SHP77 treated with DMSO at 0.1 percent for 48 hours (cell line): ENCODE measurements at places on chromosomes 12 and 14.

GRCh38 chr14:73526036-73526984 lies 10.6 kb upstream of the ACOT1 start:
- DNase-seq = no peak

- DNase-seq = no peak
Measured at GRCh38 chr14:101728367-101728742, 33.2 kb upstream of the PPP2R5C start.

DNA sequence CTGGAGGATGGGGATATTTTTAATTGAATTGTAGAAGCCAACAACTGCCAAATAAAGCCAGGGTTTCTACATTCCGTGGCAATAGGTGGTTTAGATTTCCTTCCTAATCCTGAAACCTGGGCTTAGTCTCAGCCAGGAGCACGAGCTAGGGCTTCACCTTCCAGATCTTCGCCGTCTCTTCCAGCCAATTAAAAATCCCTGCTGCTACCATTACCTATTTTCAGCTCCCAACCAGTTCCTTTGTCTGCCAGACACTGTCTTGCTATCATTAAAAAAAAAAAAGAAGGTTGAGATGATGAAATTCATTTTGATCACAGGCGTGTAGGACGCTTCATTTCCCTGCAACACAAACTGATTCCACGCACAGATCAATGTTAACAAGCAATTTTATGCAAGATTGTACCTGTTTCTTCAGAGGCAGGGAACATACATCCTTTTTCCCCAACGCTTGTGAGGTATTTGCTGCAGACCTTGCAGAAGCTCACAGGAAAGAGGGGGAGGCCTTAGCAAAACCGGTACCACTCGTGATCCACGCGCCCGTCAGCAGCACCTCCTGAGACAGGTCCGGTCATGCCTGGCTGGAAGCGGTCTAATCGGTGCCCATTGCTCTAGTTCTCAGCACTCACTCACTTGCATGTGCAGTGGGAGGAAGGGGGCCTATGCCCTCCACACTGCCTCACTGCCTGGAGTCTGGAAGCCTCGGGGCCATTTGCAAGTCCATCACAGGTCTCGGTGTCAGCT lies 65.1 kb downstream of the SLC6A12 start:
- no peak for DNase-seq

GRCh38 chr14:35247777-35248475 lies 44.3 kb upstream of the PSMA6 start:
- DNase-seq = no peak

DNA sequence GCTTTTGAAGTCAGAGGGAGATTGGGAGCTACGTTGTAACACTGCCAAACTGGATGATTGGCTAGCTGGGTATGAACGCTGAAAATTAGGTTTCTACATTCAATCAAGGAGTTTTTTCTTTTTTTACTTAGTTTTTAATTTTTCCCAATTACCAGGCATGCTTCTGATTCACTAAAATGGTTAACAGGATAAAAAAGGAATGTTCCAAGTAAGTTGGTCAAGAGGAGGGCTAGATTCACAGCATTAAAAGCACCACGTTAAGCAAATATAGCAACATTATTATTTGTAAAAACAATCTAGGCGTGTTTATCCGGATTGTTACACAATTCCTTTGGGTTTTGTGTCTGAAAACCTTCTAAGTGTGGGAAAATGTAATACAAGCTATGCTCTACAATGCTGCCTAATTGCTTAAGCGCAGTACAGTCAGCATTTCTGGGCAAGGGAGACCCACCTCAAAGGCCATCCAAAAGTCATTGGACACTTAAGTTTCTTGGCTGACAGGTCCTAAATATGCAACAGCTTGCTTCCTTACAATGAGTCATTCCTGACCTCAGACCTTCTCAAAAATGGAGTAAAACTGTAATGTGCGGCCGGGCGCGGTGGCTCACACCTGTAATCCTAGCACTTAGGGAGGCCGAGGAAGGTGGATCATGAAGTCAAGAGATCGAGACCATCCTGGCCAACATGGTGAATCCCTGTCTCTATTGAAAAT lies 1.2 kb downstream of the RPLP0 start:
- no peak for DNase-seq

- DNase-seq = peak; percentile 34
Measured at GRCh38 chr12:76455582-76456345, 103.8 kb downstream of the OSBPL8 start.

DNA sequence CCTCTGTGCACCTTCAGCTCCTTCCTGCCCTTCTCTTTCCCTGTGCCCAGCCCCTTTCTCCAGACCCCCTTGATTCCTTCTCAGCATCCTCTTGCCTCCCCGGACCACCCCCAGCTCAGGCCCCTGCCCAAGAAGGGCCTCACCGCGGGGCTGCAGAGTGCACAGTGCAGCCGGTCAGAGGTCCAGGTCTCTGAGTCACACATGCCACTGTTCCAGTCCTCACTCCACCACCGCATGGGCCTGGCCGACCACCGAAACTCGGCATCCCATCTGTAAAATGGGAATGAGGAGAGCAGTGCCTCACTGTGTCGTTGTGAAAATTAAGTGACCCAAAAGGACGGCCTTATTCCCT lies 13.3 kb downstream of the BDKRB1 start:
- DNase-seq = no peak

- DNase-seq = no peak
Measured at GRCh38 chr12:20368114-20368650, at the start of gene PDE3A. TSS of gene PDE3A (plus strand) at chr12:20368537. CDS start at chr12:20369285, 748 bp downstream.

DNA sequence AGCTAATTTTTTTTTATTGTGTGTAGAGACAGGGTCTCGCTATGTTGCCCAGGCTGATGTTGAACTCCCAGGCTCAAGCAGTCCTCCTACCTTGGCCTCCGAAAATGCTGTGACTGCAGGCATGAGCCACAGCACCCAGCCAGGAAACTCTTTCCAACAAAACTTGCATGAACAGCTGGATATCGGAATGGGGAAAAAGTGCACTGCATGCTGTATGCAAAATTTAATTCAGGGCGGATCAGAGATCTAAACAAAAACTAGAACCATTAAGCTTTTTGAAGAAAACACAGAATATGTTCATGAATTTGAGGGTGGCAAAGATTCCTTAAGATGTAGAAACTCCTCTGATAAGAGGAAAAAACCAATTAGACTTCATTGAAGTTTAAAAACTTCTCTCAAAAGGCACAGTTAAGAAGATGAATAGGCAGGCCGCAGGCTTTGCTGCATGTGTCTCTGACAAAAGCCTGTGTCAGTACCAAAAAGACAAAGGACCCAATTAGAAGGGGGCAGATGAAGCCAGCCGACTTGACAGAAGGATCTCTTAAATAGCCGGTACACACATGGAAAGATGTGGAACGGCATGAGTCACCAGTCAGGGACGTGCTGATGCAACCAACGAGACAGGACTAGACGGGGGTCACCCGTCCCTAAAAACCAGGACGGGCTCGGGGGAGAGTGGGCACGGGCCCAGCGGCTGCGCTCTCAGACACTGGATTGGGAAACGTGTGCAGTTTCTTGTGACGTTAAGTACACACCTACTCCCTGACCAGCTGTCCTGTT lies 34.8 kb upstream of the MMP17 start:
- no peak for DNase-seq

DNA sequence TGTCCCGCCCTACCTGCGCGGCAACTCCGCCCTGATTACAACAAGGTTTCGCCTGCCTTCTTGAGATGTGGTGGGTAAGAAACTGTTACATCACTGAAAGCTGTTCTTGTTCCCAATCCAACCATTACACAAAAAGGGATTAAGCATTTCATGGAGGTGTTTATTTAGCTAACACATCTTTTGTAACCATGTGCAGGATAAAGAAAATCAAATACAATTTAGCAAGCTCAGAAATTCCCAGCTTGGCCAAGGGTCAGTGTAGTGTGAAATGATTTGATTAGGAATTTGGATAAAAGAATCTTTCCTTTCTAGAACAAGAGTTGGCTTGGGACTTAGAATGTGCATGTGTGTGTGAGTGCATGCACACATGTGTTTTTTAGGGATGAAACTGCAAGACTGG lies 6.3 kb downstream of the FOXN4 start:
- DNase-seq = no peak

GRCh38 chr12:46395388-46395787 lies 22.8 kb upstream of the SLC38A2 start:
- DNase-seq = no peak

DNA sequence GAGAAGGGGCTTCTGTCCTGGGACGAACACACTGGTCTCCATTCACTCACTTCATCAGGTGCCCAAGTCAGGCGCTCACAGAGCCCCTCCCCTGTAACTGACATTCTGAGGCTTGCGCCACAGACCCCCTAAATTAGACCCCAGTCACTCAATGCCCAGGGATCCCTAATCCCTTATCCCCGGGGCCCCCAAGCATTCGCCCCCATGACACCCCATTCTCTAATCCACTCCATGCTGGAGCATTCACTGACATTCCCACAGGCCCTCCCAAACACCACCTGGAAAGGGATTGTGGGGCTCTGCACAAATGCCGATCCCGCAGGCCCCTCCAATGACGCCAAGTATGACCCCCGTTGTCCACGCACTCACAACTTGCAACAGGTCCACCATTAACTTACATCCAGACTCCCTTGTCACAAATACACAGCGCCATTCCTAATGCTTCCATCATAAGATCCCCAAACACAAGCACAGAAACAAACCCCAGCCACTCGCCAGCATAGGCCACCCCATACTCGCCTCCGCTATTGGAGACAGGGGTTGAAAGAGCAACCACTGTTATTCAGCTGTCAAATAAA lies 1.5 kb downstream of the ZNF605 start:
- no peak for DNase-seq

GRCh38 chr14:62126879-62127478 lies 364.8 kb downstream of the SNAPC1 start:
- peak; percentile 23 for DNase-seq

GRCh38 chr12:54429014-54429471 lies 10.0 kb upstream of the ITGA5 start:
- DNase-seq = no peak

- no peak for DNase-seq
Measured at GRCh38 chr12:120363274-120363855, 5.6 kb downstream of the MSI1 start.

GRCh38 chr12:11901701-11902524 lies 168.8 kb upstream of the BCL2L14 start:
- no peak for DNase-seq

DNA sequence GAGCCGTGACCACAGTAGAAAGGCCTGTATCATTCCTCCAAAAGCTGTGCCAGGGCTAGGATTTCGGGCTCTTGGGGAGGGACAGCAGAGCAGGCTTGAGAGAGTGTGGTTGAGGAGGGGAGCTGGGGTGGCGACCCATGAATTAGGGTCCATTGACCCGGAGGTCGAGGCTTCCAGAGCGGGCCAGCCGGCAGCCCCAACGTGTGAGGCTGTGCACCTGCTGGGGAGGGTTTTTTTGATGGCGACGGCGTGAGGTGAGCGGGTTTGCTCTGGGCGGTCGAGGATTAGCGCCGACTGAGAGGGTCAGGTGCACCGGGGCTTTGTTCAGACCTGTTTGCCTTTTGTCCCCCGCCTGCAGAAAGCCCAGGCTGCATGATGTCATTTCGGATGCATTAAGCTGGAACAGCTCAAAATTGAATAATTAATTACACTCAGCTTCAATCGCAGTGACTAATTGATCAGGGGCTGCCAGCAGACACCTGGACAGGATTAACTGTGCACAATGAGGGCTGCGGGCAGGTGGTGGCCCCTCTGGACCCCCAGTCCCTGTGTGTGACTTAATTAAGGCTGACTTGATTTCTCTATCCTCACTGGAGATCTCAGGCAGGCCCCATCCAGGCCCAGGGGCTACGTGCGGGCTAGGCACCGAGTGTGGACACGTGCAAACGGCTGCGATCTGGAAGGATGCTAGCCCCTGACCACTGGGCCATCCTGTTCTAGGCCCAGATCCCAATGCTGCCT lies 42.1 kb upstream of the MEG3 start:
- peak; percentile 95 for DNase-seq

DNA sequence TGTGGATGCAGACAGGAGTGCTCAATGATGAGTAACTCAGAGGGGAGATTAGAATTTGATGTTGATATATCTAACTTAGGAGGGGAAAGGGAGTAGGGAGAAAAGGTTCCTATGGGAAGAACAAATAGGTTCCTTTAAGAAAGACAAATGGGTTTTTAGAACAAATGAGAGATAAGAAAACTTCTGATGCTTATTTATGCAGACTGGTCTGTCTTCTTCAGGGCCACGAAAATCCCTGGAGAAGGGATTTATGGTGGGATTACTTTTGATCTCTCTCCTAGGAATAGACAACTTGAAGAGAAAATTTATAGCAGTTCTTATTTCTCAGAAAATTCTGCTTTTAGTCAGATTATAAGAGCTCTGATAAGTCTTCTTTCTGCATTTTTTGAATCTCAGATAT lies 99.0 kb upstream of the DDHD1 start:
- no peak for DNase-seq

- DNase-seq = no peak
Measured at GRCh38 chr14:104383996-104384775, 195.4 kb upstream of the C14orf180 start.

DNA sequence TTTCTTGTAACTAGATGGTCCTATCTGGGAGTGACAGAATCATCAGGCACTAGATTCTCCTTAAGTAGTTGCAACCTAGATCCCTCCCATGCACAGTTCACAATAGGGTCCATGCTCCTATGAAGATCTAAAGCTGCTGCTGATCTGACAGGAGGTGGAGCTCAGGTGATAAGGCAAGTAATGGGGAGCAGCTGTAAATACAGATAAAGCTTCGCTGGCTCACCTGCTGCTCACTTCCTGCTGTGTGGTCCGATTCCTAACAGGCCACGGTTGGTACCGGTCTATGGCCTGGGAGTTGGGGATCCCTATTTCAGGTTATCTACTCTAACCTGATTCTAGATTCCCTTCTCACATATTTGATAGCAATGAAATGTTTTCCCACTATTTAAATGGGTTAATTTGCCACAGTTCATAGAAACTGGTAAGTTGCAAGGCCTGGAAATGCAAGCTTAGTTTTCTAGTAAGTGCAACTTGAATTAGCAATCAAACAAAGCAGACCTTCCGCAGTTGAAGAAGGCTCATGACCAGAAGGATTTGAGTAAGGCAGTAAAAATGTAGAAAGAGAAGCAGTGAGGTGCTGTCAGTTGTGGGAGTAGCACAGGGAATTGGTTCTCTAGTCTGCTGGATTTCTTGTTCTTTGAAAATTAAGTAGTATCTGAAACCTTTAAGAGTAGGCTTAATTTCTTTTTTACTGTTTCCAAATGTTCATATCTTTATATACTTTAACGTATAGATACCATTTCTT lies 332.3 kb downstream of the EGLN3 start:
- DNase-seq = no peak

DNA sequence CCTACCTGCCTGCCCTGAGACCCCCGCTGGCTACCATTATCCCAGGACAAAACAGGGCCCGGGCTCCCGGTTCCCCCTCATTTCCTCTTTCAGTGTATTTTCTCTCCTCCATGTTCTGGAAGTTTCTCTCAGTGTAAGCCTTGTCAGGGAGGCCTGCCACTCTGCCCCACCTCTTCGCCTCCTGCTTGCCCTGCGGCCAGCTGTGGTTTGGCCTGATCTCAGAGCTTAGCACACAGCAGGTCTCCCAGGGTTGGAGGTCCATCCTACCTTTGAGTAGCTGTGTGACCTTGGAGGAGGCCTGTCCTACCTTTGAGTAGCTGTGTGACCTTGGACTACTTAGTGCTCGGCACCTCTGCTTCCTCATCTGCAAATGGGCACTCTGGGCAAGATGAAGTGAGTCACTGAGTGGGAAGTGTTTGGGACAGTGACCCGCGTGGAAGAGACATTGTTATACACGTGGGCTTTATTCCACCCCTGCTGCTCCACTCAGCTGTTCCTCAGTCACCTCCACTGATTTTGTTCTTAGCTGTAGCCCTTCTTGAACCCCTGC lies 212.7 kb downstream of the ZFP36L1 start:
- DNase-seq = no peak

GRCh38 chr12:9099552-9100190 lies 16.0 kb downstream of the A2M start:
- no peak for DNase-seq
